ENCODE measurements at places on chromosomes 6 and 20.

GRCh38 chr20:58576603-58576970, 61.4 kb upstream of the APCDD1L start:
- no peak for DNase-seq

DNA sequence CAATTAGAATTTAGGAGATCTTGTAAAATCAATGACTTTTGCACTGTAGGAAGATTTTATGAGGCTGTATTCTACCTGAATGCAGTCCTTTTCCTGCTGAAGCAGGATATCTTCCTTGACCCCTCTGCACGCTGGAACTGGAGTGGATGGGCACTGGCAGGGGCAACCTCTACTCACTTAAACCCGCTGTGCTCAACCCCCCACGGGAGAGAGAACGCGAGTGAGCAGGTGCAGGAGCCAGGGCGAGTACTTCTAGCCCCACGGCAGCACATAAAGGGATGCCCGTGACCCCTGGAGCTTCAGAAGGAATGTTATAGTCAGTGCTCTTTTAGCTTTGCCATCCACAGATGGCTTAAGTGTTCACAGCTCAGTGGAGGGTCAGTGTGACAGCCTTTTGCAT, 1144.8 kb downstream of the EPHA7 start:
- DNase-seq = no peak

DNA sequence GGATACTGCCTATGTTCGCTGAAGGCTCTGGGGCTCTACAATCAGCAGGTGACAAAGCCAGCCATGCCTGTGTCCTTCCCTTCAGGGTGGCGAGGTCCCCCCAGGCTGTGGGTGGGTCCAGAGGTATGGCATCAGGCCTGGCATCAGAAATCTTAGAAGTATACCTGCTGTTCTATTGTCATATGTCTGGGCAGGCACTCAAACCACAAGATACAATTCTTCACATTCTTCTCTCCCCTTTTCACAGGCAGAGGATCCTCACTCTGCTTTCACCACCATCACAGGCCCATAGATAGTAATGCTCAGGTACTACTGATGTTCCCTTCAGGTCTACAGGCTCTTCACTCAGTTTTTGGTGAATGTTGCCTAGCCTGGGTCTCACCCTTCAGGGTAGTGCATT, 1180.0 kb upstream of the CITED2 start:
- no peak for DNase-seq

- no peak for DNase-seq
Observed at GRCh38 chr6:45614488-45615285, 237.0 kb upstream of the SUPT3H start.

DNA sequence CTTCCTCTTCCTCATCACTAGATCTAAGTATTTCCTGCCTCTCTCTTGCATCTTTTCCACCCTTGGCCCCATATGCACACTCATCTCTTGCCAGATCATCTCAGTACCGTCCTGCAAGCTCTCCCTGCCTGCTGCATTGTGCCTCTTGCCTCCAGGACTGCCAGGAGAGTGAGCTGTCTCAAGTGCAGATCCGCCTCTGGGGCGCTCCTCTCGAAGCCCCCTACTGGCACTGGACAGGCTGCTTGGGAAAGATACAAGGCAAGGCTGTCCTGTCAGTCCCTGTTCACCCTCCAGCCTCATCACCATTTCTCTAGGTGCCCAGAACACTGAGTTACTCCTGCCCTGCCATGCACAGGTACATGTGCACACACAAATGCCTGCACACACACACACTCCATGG, 10.2 kb downstream of the SYNDIG1 start:
- no peak for DNase-seq

DNA sequence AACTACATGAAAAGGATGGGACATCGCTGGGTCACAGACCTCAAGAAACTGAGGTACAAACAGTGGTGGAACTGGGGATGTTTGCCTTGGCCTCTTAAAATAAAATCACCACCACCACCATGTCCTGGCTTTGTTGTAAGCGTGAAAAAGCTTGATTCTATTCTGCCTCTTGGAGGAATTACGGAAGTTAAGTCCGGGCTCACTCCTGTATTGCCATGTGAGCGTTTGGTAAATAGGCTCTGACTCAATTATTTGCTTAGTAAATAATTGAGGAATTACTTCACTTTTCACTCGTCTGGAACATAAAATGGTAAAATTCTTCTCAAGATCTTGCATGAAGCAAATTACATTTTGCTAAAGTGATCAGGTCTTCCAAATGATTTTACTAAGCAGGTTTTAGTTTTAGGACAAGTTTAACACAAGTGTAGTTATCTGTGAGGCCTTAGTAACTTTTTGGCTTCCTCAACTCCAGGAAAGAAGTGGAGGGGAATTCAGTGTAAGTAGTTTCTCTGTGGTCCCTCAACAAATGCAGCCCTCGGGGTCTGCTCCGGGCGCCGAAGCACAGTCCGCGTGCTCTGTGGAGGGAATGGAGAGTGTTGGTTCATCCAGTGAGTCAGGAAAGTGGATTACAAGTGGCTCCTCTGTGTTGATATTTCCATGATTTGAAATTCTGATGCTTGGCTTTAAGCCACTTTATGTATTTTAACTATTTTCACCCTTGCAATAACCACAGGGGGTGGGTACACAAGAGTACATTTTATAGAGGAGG, 23.8 kb downstream of the IYD start:
- no peak for DNase-seq

DNA sequence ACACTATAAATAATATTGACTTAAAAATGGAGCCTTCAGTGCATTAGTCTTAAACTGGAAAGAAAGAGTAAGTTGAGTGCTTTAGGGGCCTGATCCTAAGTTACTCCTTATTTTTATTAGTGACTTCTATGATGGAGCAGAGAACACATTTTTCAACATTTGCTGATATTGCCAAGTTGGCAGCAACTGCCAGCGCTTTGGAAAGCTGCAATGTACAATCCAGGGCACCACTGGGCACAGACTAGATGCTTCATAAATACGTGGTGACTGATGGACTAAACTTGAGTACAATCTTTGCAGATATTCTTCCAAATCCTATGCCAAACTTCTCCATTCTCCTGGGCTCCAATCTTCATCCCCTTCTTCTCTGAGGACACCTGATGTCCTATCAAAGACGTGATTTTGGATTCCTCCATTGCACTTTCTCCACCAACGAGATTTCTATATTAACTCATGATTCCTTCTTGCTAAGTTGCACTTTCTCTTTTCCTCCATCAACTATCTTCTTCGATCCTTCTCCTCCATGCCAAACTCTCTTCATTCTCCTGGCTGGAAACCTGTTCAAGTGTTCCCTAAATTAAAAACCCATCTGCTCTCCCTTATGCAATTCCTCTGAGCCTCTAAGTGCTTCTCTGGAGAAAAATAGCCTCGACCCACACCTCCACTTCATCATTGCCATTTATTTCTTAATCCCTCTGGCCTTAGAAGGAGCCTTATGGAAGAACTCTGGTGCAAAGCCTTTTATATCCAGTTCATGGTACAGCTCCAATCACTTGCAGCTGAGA, 28.5 kb upstream of the PAK5 start:
- DNase-seq = no peak

DNA sequence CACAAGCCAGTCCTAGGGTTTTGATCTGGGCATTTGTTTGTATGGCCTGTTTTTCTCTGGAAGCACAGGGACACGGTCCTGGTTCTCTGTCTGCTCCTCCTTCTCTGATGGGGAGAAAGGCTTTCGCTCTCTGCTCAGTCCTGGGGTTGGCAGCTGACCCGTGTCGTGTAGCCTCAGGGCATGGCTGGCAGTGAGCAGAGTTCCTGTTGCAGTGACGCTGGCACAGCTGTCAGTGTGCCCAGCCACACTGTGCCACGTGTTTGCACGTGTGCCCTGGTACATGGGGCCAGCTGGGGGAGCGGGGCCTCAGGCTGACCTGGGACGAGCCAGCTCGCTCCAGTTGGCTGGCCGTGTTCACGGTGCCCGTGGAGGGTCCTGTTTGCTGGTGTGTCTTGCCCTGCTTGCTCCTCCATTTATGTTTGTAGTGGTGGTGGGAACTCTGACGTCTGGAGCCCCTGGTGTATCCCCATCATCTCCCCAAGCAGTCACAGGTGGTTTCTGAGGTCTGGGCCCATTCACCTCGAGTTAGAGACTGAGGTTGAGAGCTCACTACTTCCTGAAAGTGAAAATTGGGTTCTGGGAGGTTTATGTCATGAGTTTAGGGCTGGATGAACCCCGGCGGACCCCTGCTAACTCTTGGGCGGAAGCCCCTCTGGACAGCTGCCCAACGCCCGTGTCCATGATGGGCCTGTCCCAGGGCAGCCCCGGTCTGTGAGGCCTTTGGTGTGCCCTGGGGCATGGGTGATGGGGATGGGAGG, 10.2 kb upstream of the DNAJC5 start:
- DNase-seq = no peak

DNA sequence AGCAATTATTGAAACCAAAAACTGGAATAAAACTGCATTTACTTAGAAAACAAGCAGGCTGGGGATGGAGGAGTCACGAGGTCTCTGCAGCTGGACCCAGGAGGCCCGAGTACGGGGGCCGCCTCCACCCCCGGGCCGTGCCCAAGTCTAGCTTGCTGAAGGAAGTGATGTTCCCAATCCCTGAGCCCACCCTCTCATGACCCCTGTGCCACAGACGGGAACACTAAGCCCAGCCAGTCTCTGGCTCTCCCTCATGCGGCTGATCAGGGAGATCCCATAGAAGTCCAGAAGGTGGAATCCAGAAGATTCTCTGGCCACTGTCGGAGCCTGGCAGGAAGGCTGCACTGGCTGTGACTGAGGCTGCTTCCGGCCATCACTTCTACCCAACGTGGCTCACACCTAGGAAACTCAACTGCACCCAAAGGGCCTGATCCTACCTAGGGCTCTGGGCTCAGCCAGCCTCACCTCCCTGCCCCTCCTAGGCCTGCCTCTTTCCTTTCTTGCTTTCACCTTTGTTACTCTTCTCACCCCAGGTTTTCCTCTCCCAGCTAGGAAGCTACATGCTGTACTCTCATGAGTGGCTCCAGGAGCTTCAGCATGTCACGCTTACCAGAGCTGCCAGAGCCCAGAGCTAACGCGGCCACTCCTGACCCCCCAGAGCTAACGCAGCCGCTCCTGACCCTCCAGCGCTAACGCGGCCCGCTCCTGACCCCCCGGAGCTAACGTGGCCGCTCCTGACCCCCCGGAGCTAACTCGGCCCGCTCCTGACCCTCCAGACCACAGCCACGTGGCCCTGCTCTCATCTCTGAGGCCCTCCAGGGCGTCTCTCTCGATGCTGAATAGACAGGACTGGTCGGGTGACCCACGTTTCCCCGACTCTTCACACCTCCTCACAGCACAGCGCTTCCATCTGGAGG, 24.7 kb upstream of the HELZ2 start:
- DNase-seq = no peak

DNA sequence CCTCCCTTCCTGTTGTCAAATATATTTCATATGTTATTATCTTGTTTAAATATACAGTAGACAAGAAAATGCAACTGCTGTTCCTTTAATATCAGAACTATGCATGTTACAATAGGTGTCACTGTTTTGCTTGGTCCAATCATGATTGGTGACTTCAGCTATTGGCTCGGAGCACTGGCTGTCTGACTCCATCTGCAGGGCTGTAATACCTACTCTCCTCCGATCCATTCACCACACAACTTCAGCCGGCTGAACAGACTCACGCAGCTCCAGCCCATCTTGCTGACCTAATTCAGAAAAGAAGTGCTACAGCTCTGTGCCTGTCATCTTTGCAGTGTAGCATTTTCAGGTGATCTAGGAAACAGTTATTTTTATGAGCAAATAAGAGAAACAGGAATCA, at the start of gene BTBD3:
BTBD3 (plus strand) TSS at position 231 of the 400 bp plus-strand sequence. CDS start 383 bp downstream, outside the sequence.
- DNase-seq = no peak

DNA sequence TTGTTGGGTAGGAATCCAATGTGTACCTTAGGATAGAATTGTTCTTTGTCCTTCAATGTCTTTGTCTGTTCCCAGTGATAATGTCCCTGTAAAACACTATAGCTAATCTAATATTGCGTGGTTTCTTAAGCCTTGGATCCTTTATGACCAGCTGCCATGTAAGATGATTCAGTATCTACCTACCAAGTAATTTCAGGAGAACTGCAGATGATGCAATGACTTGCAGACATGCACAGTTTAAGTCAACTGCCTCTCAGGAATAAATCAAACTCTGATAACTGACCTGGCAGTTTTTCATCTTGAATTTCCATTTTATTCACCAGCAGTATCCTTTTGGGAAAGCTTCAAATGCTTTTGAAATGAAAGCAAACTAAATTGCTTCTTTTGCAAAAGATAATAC, 157.8 kb downstream of the TPBG start:
- DNase-seq = no peak

Data from stimulated activated CD4-positive, alpha-beta T cell treated with anti-CD3 and anti-CD28 coated beads, Interleukin-1b, Interleukin-23, amount 100 ng/mL, for 4 hours (primary cell).